Frontal cortex (tissue), 4 donors: ENCODE measurements at places on chromosomes 3 and 15.

- no peak for DNase-seq
Observed at GRCh38 chr3:43291546-43291945, 5.2 kb downstream of the SNRK start.

GRCh38 chr3:9339761-9340471 lies 22.9 kb upstream of the THUMPD3 start:
- DNase-seq = no peak

DNA sequence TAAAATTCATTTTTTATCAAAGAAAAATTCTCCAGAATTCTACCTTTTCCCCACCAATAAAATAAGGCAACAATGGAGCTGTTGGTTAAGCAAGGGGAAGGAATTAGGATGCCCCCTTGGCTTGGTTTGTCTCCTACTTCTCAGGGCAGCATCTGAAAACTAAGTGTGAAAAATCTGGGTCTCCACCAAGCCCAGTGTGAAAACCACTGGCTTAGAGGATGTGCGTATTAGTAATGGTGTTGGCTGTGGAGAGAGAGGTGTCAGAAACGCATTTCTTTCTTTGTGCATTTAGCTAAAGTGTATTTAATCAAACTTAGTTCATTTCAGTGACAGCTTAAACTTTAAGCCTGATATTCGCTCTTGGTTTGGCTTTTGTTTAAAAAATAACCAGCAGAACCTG lies 662.7 kb downstream of the MCTP2 start:
- DNase-seq = no peak

DNA sequence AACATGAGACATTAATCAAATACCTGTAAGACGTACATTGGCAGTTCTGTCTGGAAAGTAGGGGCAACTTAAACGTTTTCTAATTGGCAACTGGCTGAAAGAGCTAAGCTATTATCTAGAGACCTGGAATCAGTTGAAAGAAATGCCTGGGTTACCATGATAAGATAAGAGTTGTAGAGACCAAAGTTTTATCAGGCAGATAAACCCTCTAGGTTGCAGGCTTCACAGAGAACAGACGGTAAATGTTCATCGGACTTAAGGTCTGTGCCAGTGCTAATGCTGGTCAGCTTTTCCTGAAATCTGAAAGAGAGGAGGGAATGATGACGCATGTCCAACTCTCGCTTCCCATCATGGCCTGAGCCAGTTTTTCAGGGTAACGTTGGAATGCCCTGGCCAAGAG lies 196.2 kb downstream of the ROBO2 start:
- DNase-seq = no peak

GRCh38 chr3:107734317-107734716 lies 211.6 kb downstream of the BBX start:
- DNase-seq = no peak

DNA sequence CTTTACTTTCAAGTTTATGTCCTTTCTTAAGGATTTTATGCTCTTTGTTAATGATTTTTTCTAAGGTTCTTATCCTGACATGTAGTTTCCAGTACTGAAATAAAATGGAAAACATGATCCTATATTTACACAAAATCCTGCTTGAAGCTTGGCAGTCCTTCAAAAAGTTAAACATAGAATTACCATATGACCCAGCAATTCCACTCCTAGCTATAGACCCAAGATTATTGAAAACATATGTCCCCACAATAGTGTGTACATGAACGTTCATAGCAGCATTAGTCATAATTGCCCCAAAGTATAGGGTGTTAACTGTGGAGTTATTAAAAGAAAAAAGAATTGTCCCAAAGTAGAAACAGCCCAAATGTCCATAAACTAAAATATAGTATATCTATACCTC lies 33.2 kb downstream of the ITGB5 start:
- DNase-seq = no peak
